ENCODE measurements at places on chromosomes 5 and 9.

DNA sequence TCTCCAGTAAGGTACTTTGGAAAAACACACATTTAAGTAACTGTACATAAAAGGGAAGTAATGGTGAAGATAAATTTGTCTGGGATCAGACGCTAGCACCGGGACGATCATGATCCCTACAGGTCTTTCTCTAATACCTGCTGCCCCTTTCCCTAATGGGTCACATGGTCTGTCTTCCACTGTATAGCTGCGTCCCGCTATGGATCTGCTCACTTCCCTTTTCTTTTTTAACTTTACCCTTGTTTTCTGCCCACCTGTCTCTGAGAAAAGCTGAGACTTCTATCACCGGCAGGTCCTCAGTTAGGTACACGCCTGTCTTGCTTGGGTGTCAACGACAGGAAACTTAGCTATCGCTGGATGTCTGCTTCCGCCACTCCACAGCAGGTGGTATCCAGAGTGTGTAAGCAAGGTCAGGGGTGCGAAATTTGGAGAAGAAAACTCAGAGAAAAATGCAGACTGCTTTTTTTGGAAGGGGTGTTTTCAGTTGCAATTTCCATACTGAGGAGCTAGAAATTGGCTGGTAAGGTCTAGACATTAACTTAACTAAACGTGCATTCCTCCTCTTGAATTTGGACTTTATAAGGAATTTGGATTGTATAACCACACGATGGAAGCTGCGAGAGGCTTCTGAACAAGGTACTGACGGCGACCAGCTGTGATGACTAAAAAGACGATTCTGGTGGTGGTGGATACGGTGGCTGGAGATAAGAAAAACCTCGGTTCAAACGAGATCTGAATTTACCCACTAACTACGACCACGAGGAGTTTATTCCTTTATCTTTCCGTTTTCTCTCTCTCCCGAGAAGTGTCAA lies 1.1 kb upstream of the ICE1 start:
- DNase-seq: no peak

DNA sequence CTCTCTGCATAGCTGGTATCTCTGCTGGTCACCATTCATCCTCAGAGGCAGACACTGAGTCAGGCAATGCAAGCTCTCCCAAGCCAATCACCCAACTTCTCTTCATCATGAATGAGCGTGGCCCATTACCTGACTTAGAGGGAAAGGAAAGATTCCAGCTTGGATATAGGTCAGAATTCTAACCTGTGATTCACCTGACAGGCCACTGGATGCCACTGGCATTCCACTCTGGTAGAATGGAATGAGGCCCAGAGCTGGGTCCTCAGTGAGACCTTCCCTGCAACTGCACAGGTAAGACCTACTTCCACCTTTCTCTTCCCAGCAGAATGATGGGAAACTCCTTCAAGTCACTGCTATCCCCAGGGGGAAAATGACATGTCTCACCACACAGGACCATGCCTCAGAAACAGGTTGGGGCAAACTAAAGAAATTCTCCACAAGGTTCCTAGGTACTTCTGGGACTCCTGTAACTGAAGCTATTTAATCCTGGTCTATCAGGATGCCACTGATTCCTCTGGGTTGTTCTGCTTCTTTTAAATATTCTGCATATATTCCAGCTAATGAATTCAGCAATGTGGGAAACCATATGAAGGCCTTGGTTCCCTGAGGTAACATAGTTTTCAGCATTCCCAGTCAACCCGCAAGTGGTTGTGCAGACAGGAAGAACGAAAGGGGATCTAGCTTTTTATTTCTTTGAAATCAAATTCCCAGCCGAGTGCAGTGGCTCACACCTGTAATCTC lies 62.0 kb downstream of the SUSD1 start:
- DNase-seq: no peak

DNA sequence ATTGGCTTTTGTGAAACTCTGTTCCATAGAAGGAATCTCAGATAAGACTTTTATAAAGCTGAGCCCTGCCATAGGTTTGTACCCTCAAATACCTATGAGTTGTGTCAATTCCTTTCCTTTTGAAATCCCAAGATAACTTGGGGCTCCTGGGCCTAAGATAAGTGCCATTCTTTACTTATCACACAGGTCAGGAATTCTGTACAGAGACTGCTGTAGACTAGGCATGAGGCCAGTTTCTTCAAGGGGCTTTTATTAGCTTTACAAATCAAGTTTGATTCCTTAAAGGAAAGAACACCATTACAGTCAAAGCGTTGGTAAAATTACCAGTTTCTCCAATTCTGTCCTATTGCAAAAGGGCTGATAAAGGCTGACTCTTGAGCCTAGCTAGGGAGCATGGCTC lies 39.2 kb downstream of the SHC3 start:
- no peak for DNase-seq

GRCh38 chr5:136145030-136145429 lies 12.4 kb downstream of the SMAD5 start:
- no peak for DNase-seq

DNA sequence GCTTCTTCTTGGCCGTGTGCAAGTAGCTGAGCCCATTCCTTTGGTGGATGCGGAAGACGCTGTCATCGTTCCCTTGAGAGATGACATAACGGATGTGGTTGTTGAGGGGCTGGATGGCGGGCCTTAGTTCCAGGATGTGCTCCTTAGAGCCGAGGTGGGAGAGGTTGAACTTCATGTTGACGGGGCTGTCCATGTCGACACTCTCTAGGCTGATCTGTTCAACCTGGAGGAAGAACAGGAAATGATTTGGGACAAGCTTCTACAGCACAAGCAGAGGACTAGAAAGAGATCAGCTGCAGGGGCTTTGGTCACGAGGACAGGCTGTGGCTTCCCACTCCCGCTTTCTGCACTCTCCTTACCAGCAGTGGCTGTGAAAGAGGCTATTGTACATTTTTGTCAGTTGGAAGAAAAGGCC lies 176.0 kb downstream of the SLC12A2 start:
- DNase-seq: no peak

DNA sequence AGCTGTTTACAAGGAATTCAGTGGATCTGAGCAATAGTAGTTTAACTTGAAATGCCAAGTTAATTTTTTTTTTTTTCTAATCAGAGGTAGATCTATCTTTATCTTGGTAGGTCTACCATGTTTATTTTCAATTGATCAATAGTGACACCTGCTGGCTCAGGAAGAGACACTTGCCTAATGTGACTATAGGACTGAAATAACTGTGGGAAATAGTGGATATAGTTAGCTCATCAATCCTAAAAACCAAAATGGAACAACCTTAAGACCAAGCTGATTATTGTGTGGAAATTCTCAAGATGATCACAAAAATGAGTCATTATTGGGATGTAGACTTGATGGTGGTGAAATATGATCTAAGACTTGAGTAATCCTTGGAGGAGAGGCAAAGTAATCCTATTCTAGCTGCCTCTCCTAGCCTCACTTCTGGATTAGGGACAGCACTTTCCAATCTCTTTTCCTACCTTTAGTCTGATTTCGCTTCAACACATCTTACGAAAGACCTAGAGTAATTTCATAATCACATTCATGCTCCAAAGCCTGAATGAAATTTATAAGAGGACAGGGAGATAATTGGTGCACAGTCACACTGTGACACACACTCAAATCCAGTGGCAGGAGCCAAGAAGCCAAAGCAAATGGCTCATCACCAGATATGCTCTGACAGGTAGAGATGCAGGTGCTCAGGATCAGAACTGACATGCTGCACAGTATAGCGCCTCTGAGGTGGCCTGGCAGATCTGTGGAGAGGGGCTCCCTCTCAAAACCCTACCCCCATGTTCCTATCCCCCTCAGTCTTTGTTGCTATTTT lies 156.3 kb downstream of the HMHB1 start:
- DNase-seq: no peak

DNA sequence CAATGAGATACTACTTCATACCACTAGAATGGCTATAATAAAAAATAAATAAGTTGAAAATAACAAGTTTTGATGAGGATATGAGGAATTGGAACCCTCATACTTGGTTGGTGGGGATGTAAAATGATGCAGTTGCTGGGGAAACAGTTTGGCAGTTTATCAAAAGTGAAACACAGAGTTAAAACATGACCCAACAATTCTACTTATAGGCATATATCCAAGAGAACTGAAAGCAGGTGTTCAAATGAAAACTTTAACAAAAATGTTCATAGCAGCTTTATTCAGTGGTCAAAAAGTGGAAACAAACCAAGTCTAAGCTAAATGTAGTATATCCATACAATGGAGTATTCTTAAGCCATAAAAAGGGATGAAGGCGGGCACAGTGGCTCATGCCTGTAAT lies 13.1 kb upstream of the LHFPL2 start:
- no peak for DNase-seq

GRCh38 chr9:136984464-136985026 lies 1.8 kb downstream of the LCNL1 start:
- DNase-seq: no peak

DNA sequence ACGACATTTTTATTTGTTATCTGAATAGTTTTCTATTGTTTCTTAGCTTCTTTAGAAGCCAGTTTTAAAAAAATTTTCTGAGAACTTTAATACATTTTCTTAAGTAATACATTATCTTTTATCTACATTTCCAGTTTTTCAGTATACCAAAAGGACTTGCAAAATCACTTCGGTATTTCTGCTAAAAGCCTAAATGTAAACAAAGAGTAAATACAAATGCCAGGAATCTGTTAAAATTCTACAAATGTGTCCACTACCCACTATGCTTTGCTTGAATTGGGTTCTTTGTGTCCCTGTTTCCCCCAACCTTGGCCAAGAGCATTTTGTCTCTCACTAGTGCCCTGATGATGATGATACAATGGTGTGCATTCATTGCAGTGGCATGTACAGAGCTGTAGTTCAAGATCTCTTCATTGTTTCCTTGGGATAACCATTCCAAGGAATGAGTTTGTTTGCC lies 611.2 kb downstream of the NR2F1-AS1 start:
- no peak for DNase-seq

DNA sequence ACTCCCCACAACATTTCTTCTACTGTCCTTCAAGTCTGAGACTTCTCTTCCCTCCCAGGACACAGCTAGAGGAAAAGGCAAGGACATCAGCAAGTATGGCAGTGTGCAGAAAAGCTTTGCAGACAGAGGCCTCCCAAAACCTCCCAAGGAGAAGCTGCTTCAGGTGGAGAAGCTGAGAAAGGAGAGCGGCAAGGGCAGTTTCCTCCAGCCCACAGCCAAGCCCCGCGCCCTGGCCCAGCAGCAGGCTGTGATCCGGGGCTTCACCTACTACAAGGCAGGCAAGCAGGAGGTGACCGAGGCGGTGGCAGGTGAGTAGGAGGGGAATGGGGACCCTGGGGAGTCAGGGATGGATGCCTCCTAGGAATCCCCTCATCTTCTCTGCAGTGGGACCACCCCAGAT lies 24.4 kb downstream of the OLFML2A start:
- no peak for DNase-seq

- DNase-seq: no peak
These were observed 24.5 kb upstream of the NRARP start for GRCh38 chr9:137326445-137327065.

DNA sequence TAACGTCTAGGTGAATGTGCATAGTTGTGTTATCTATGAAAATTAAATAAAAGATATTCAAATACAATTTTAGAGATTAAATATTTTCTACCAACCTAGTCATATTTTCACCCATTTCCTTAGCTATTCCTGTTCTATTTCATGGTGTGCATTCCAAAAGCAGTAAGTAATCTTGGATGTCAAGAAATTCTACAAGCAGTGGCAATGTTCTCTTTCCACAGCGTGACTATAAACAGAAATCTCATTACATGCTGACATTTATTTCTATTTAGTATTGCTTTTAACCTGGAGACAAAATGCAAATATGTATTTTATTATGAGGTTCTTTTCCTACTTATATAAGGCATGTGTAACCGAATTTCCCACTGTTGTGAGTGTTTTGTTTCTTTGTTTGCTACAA lies 510.0 kb downstream of the ACTL7B start:
- no peak for DNase-seq

GRCh38 chr5:16663840-16664239 lies 47.0 kb upstream of the RETREG1 start:
- no peak for DNase-seq

GRCh38 chr5:181200816-181201215 lies 4.2 kb downstream of the TRIM7 start:
- no peak for DNase-seq
